B cell (primary cell): ENCODE measurements at places on chromosomes 3 and 15. TPM values are rescaled to one million over a fixed set of nuclear protein-coding genes. Genes with fewer than 3 reads are reported as not detected.

GRCh38 chr3:18951333-18951732 is 197.0 kb upstream of the KCNH8 start:
- no peak for DNase-seq

DNA sequence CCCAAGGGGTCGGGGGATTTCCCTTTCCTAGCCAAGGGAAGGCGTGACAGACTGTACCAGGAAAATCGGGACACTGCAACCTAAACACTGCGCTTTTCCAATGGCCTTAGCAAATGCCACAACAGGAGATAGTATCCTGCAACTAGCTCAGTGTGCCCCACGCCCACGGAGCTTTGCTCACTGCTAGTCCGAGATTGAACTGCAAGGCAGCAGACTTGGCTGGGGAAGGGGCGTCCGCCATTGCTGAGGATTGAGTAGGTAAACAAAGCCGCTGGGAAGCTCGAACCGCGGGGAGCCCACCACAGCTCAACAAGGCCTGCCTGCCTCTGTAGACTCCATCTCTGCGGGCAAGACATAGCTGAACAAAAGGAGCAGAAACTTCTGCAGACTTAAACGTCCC is 72.3 kb upstream of the THRB start:
- DNase-seq: no peak

The HRG gene
- total RNA-seq: not detected in 2 replicates

DNA sequence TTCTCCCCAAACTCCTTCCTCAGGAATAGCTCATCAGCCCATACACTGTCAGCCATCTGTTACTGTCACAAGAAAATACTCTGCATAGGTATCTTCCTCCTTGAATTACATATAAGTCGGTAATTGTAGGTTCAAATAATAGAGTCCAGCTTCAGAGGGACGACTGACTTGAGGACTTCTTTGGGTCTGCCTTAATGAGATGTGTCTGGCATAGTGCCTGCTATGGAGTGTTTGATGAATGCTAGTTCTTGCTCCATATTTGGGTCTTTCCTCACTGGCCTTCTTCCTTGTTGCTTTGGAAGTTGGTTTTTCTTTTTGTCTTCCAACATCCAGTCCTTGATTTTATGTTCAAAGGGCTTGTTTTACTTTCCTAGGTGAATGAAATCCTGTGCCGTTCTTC is 66.4 kb upstream of the ACKR4 start:
- DNase-seq: no peak

The AMIGO3 gene
- not detected in 2 replicates for total RNA-seq

DNA sequence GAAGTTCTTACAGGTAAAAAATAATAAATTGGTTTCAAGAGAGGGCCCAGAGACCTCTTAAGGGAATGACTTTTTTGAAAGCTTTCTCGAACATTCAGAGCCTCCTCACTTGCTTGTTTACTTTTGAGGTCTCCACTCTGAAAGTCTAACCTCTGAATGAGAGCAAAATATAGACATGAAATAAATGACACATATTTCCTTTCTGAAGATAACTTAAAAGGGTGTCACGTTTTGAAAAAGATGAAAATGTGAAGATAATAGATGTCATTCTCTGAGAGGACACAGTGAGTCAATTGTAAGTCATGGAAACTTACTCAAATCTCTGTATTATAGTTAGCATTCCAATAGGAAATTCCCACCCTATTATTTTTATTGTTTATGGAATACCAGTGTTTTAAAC is 44.6 kb downstream of the HACD2 start:
- no peak for DNase-seq

DNA sequence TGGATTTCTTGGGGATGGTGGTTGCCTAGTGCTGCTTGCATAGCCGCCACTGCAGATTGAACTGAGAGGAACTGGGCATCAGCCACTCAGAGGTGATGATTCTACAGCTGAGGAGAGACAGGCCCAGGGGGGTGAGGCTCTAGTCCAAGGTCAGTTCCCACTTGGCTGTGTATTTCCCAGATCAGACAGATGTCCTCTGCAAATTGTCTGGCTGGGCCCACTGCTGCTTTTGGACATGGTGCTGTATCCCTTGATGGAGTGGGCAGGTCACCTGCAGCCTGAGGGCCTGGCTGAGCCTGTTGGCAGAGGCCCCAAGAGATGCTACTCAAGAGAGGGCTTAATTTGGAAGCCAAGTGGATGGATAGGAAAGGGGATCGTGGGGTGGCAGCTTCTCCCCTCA is 124.5 kb upstream of the CTDSPL start:
- DNase-seq: no peak

The EXD1 gene
- total RNA-seq: not detected in 2 replicates

The LRTM1 gene
- not detected in 2 replicates for total RNA-seq

The COLQ gene
- 1.9 TPM in 2 replicates for total RNA-seq

- DNase-seq: no peak
Measured at GRCh38 chr3:35782355-35782754, 143.0 kb downstream of the ARPP21 start.

The AHSG gene
- not detected in 2 replicates for total RNA-seq

DNA sequence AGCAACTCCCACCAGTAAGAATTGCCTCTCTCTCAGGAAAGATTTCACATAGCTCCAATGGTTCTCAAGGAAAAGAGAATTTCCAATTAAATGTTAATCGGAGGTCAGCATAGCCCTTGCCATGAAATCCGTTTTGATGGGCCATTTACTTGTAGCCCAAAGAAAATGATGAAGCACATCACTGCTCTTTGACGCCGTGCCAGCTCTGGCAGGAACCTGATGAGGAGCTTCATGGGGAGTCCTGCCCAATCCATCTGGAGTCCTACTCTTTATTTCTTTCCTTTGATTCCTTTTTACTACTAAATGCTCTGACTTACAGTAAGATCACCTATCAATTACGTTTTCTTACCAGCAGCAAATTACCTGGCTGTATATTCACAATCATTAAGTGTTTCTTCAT is 84.7 kb downstream of the FGF12 start:
- DNase-seq: no peak

DNA sequence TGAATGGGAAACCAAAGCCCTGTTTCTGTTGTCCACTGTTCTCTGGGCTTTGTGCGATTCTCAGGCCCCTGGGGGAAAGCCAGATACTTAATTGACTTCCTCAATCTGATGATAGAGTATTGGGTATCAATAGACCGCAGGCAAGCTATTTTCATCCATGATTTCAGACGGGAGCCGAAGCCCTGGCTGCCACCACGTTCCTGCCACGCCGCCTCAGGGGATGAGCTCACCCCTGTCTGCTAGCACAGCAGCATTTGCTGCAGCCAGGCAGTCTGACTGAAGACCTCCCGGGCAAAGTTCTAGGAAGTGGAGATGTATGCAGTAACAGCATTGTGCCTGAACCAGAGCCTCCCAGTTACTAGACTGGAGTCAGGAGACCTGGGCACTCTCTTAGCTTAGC is 69.8 kb downstream of the ISG20 start:
- DNase-seq: no peak

DNA sequence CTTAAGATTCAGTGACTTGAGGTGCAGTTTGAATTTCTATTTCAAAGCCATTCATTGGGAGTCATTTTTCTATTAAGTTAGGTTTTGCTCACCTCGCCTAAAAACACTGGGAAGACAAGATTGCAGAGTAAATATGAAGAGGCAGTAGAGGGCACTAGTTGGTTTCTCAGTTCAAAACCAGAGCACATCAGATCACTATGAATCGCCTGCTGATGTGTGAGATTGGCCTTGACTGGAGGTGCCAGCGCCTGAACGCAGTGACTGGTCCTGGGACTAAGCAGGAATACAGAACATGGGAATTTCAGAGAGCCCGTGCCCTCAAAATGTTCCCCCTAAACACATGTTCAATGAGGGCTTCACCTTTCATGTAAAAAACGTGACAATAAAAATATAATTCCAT is 229.0 kb downstream of the ITPR1 start:
- DNase-seq: no peak

- no peak for DNase-seq
Measured at GRCh38 chr15:86021281-86022264, 58.1 kb upstream of the AGBL1 start.

DNA sequence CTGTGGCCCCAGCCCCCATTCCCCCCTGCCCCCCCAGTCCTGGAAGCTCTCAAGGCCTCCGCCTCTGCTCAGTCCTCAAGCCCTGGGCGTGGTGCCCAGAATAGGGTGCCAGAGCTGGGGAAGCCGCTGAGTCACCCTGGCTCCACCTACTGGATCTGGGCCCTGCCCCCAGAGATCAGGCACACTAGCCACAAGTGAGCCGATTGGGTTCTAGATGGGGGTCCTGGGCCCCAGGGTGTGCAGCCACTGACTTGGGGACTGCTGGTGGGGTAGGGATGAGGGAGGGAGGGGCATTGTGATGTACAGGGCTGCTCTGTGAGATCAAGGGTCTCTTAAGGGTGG is 5.7 kb downstream of the EIF4G1 start:
- no peak for DNase-seq

The CLDN16 gene
- total RNA-seq: not detected in 2 replicates

DNA sequence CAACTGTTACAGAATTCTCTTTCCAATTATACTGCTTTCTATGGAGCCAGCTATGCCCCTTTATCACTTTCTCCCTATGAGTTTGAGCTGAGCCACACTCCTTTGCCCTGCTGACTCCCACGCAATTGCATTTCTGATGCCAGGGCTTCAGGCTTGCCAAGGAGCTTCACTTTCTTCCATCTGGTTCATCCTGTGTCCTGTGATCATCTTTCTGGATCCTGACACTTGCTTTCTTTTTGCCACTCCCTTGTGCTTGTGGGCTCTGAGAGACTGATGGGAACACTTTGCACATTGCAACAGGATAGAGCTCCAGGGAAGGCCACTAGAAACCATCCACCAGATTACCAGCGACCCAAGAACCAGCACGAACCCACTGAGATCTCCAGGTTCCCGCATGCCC is 77.0 kb upstream of the SEC13 start:
- DNase-seq: no peak

DNA sequence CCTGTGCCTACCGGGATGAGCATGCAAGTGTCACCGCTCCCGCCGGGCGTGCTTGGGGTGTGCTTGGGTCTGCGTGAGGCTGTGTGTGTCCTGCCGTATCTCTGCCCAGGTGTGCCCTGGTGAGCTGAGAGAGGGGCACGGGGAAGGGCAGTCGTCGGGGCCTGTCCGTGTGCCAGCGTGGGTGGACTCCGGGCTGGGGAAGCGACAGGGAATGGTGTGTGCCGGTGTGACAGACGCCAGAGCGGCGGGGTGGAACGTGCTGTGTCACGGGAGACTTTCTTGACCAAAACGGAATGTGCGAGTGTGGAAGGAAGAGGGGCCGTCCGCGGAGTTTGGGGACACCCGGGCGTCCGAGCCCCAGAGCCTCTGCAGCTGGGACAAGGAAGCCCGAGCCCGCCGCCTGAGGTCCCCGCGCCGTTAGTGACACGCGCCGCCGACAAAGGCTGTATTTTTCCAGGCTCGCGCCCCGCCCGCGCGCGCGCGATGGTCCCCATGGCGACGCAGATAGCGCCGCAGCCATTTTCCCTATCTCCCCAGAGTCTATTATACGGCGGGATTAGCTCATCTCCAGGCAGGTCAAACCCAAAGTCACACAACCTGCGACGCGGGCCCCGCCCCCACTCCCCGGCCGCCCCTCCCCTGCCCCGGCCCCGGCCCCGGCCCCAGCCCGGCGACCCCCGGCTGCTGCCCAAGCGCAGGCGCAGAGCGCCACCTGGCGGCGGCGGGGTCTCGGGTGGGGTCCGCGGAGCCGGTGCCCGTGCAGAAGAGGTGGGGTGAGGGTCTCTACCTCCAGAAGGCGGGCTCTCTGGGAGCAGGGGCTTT is 4.5 kb upstream of the GATA2 start:
- peak; percentile 60 for DNase-seq

The PTH1R gene
- not detected in 2 replicates for total RNA-seq

GRCh38 chr3:67521053-67521646 is 133.3 kb downstream of the SUCLG2 start:
- DNase-seq: peak; percentile 3

DNA sequence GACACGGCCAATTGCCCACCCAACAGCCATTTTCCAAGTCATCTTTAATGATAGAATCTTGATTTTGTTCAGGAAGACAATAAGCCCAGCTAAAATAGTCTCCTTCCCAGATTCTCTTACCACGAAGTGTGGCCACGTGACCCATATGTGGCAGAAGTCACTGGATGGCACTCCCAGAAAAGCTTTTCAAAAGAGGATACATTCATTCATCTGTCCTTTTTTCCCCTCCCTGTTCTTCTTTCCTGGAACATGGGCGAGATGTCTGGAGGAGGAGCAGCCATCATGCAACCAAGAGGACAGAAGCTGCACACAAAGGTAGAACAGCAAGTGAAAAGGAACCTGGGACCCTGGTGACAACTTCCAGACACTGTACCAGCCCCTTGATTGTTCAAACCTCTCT is 174.7 kb downstream of the UACA start:
- no peak for DNase-seq

The ISLR gene
- not detected in 2 replicates for total RNA-seq

The HIGD2B gene
- total RNA-seq: 0.52 and 1.4 TPM in 2 replicates

GRCh38 chr3:150760431-150761200 is 2.4 kb downstream of the SIAH2 start:
- DNase-seq: peak; percentile 71

- no peak for DNase-seq
Measured at GRCh38 chr3:147312786-147313280, 93.5 kb downstream of the ZIC4 start.

The FSD2 gene
- total RNA-seq: not detected in 2 replicates

The C3orf49 gene
- not detected in 2 replicates for total RNA-seq

GRCh38 chr3:170868577-170869238 is 1.3 kb downstream of the RPL22L1 start:
- no peak for DNase-seq

- DNase-seq: no peak
Measured at GRCh38 chr3:150945226-150946032, 27.1 kb downstream of the CLRN1 start.

DNA sequence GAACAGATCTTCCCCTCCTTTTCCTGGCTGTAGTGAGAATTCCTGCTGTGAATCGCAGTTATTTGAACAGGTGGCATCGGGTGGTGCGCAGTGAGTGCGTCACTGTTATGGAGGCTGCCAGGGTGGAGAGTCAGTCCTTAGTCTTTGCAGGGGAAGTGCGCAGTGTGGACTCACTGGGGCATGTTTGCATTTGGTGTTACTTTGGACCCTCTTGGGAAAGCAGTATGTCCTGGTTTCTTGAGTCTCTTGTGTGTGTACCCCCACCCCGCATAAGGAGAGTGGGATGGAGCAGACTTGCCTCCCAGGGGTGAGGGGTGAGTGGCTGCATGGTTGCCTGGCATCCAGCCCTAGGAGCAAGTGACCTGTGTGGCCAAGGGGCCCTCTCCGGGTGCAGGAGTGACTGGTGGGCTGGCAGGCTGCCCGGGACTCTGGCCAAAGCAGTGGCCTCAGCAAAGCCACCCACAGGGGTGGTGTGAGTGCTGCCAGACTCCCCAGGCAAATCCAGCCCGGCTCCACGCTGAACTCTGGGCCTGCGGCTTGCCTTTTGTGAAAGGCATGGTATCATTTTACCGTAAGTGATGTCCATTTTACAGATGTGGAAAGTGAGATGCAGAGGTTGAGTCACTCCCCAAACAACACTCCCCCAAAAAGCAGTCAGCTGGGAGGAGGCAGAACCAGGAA is 46.4 kb downstream of the DNASE1L3 start:
- DNase-seq: no peak

The CPB1 gene
- total RNA-seq: not detected in 2 replicates

DNA sequence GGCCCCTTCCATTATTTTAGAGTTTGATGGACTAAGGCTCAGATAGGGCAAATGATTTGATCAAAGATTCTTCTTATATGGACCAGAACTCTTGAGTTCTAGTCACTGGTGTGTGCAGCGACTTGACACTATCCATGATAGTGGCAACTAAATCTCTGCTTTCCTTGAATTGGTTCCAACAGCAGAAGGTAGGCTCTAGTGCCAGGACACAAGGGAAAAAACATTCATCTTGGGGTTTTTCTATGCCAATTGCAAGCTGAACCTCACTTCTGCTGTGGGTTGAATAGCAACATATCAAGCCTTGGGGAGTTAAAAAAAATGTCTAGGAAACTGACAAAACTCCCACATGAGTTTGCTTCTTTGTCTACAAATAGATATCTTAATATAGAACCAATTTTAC is 35.1 kb downstream of the CTXND1 start:
- DNase-seq: no peak
